Inflammatory macrophage (primary cell): ENCODE measurements at places on chromosomes 4 and X.

- no peak for DNase-seq
These were observed 1663.1 kb downstream of the STIM2 start for GRCh38 chr4:28523681-28524190.

DNA sequence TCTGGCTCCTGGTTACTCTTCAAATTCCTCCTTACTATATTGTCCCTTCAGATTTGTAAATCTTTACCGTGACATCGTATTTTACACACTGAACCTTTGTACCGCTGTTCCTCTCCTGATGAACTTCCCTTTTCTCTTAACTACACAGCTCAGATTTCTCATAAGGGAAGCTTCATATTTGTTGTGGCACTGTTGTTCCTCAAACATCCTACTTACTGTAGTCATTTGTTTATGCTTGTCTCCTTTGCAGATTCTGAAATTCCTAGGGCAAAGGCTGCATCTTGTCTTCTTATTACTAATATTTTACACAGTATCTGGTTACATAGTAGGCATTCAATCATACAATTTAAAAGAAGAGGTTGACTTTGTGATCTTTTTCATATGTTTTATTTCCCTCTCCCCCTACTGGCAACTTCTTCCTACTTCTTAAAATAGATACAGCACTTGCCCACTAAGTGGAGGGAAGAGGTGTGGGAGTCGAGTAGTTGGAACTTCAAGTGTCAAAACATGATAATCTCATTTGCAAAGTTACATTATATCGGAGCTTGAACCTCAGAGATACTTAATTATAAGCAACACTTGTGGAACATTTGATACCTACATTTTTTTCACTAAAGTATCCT, 50.0 kb downstream of the TET2 start:
- DNase-seq, result peak; percentile 81

DNA sequence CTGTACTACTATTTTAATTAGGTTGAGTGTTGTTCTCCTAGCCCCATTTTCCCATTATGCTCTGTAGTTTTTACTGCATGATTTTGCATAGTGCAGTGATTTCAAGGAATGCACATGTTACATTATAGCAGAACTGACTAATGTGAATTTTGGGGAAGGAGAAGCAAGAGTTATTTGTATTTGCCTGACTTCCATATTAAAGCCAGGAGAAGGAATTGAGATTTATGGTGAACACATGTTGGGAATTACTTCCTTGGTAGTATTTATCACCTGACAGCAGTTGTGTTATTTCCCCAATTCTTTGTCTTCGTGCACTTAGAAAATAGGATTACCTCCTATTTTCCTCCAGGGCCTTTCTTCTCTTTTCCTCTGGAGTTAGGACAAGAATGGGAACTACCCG, 3.2 kb downstream of the TMEM144 start:
- peak; percentile 23 for DNase-seq

DNA sequence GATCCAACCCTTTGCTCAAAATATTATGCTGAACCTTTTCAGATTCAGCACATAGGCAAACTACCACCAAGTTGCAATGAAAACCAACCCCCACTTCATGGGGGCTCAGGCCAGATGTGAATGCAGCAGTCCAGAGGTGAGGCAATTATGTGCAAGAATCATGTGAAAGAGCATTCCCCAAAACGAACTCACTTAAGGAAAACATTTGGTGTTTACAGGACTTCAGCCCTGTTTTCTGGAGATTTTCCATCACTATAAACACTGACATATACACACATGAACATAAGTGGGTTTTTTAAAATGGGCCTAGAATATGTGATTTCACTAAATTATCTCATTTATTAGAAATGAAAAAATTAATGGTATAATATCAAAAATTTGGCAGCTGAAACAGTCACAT, 31.5 kb downstream of the BMP3 start:
- no peak for DNase-seq

- DNase-seq, result no peak
These were observed 689 bp upstream of the NHSL2 start for GRCh38 chrX:71909956-71910355.

- peak; percentile 2 for DNase-seq
These were observed 76.9 kb upstream of the RPL34 start for GRCh38 chr4:108543359-108543968.

DNA sequence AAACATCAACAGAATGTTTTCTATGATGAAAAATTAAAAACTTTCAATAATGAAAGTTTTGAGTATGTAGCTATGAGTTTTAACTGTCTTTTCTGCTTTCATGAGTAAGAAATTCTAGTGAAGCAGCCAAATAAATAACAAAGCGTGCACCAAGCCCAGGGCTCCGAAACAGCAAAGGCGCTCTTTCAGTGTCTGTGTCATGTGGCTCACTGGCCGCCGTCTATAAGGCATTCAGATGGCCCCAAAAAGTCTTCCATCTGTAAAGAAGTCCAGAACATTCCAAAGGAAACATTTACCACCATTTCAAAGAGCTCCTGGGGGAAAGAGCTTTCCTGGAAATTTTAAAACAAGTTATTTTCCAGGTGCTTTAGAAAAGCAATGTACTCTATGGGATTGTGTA, 139.9 kb downstream of the AFAP1 start:
- no peak for DNase-seq

DNA sequence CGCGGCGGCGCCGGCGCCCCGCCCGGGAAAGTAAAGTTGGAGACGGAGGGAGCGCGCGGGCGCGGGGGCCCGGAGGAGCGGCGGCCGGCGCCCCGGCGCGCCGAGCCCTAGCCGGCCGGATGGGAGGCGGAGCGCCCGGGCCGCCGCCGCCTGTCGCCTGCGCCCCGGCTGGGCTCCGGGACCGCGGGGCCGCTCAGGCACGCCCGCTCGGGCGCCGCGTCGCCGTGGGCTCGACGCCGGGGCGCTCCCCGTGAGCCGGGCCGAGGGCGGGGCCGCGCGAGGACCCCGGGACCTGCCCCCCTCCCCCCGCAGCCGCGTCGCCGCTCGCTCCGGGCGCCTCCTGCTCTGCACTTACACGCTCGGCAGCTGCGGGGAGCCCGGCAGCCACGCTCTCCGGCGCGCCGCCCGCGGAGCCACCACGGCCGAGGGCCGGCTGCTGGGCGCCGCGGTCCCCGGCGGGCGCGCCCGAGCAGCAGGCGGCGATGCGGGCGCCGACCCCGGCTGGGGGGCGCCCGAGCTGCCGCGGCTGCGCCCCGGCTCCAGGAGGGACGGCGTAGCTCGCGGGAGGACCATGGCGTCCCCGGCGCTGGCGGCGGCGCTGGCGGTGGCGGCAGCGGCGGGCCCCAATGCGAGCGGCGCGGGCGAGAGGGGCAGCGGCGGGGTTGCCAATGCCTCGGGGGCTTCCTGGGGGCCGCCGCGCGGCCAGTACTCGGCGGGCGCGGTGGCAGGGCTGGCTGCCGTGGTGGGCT, at the start of gene ADRA2C:
TSS of gene ADRA2C (plus strand) at position 350 of the 749 bp plus-strand sequence. CDS start at position 572, 222 bp downstream.
- no peak for DNase-seq

GRCh38 chr4:169765835-169766234, 8.1 kb upstream of the HPF1 start:
- DNase-seq, result no peak

- DNase-seq, result no peak
These were observed 591.5 kb downstream of the GALNTL6 start for GRCh38 chr4:172404676-172405075.

- DNase-seq, result no peak
These were observed 19.3 kb upstream of the SPIN2A start for GRCh38 chrX:57156397-57157049.

DNA sequence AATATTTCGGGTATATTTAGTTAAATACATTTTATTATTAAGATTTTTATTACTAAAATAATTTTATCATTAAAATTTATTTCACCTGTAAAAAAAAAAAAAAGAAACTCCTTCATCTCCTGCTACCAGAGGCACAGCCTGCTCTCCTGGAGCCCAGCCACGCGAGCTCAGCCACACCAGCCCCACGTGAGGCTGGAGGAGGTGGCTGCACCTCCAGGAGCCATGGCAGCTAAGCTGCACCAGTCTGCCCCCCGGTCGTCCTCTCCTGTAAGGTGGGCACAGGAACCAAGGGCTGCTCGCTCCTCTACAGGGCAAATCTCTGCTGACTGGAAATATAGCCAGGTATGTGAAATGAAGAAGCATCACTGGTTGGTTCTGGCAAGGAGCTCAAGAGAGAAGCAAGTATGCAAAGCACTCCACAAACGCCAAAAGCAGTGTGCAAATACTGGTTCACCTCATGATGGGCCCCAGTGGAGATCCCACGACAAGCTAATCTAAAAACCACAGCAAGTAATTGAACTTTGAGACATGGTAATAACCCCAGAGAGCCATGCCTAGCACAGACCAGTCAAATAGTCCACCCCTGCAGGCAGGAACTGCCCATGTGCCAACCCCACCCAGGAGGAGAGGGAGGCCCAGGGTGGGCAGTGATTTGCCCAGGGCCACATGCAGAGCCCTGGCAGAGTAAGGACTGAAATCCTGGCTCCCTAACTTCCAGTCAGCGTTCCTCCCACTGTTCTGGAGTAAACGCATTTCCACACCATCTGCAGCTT, 90.1 kb downstream of the WFS1 start:
- DNase-seq, result no peak

- no peak for DNase-seq
These were observed 16.6 kb downstream of the USO1 start for GRCh38 chr4:75741027-75741426.

DNA sequence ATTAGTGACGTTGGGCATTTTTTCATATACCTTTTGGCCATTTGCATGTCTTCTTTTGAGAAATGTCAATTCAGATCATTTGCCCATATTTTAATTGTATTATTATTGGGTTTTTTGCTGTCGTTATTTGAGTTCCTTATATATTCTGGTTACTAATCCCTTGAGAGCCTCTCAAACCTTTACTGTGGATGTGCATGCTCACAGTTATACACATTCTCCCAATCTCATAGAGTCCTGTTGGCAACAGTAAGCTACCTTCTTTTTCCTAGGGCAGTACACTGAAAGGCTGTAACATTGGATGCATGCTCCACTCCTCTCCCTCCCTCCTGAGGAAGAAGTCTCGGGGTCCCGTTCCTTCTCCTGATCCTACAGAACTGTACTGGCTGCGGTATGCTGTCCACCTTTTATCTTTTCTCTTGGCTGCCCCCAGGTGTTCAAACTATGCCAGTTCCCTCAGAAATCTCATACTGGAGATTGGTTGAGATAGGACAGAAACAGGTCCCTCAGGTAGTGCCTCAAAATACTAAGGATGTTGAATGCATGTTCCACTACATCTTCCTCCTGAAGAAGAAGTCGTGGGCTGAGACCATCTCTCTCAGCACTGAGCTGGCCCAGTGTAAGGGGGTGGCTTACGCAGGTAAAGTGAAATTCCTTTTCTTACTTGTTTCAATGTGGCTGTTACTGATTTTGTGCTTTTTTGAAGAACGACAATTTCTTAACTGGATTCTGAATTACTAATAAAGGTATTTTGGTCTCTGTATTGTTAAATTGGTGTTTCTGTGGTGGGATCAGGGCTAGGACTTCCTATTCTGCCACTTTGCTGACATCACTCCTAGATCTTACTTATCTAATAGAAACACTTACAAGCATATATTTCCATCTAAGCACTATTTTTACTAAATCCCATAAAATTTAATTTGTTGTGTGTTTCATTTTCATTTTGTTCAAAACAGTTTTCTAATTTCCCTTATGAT, 145.4 kb upstream of the HUWE1 start:
- peak; percentile 30 for DNase-seq

DNA sequence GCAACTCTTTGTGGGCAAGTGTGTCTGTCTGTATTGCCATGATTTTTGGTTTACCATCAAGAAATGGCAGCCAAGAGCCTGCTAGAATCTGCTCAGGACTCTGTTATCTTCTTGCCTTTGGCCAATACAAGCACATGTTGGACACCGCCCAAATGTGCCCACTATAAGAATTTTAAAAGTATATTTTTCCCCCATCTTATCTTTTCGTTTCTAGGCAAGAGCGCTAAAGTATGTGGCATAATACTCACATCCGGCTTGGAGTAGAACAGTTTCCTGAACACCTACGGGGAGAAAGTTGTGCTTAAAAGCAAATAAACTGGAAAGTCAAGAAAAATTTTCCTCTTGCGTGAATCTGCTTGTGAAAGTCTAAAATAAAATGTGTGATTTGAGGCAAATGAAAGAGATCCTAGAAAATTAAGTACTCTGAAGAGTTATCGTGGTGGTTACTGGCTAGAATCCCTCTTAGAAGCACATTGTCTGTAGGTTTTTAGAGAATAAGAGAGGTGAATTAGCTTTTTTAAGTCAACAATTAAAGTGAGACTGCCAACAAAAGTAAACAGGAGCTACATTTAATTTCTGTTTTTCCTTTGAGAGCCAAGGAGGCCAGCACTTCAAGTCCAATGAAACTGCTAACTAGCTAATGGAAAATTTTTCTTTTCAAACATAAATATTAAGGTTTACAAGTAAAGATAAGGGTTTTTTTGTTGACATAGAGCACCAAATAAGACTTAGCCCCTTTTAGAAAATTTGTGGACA, 220.2 kb downstream of the SOWAHB start:
- no peak for DNase-seq

GRCh38 chr4:2340272-2341061, 78.0 kb downstream of the ZFYVE28 start:
- DNase-seq, result no peak

GRCh38 chr4:99414401-99414800, 20.7 kb downstream of the ADH7 start:
- DNase-seq, result no peak
